Colonic mucosa (tissue), 4 donors: ENCODE measurements at places on chromosomes 6 and 20.

DNA sequence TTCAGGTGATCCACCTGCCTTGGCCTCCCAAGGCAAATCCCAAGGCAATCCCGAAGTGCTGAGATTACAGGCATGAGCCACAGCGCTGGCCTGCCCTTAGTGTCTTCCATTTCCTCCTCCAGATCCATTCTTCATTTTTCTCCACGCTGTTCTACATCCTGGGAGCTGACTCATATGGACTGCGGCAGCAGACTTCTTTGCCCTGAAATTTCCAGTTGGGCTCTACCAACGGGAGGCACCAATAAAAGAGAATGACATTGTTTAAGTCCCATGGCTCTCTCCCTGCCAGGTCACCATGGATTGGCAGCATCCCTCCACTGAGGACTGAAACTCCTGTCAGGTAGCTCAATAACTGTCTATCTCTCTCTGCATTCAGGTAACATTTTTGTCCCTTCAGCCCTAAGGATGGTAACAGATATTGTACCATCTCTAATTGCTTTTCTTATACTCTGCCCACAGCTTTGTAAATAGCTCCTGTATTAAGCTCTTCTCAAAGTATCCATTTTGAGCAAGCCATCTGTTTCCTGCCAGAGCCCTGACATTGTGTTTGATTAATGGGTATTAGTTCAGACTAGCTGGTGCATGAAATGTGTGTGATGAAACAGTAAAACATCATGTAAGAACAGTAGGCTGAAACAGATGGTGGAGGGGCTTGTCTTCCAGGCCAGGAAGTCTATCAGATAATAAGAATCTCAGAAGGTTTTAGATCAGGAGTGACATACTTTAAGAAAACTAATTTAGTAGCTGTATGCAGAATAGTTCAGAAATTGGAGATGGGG is 3.6 kb downstream of the TBCC start:
- H3K4me1 ChIP-seq: peaks cover 5% of the 10 kb centered on the region
- DNase-seq: no peak
- H3K27ac ChIP-seq: no peak overlapping the region
- H3K36me3 ChIP-seq: no peaks in the 10 kb centered on the region
- H3K27me3 ChIP-seq: no peaks in the 10 kb centered on the region

DNA sequence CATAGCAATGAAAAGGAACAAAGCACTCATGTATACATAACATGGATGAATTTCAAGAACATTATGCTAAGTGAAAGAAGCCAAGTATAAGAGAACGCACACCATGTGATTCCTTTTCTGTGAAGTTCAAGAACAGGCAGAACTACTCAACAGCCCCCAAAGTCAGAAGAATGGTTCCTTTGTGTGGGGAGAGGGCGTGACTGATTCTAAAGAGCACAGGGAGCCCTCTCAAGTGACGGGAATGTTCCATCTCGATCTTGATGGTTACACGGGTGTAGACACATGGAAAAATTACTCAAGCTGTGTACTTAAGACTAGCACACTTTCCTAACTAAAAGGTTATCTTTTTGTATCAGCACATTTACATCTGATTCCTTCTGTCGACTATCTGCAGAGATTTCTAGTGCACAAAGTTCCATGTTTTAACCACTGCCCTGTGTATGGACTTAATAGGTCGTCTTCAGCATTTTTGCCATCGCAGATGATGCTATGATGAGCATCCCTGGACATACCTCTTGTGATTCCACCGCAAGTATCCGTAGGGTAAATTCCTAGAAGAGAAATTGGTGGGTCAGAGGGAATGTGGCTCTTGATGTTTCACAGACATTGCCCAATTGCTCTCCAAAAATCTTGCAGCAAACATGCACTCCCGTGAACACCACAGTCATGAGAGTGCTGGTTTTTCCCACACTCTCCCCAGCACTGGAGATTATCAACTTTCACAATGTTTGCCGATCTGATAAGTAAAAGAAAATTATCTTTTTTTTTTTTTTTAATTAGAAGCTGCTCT is 279.3 kb downstream of the BMP7 start:
- no peak for DNase-seq
- H3K27ac ChIP-seq: no peak overlapping the region
- no peak overlapping the region for H3K4me3 ChIP-seq
- H3K27me3 ChIP-seq: no peaks in the 10 kb centered on the region
- no peaks in the 10 kb centered on the region for H3K4me1 ChIP-seq

GRCh38 chr6:136424450-136424849 is 125.8 kb downstream of the MAP7 start:
- no peaks in the 10 kb centered on the region for H3K36me3 ChIP-seq
- H3K4me1 ChIP-seq: peaks cover under 1% of the 10 kb centered on the region
- DNase-seq: no peak
- H3K4me3 ChIP-seq: no peak overlapping the region

- DNase-seq: no peak
- H3K27ac ChIP-seq: no peak overlapping the region
- no peaks in the 10 kb centered on the region for H3K27me3 ChIP-seq
- H3K4me1 ChIP-seq: peaks cover 4% of the 10 kb centered on the region
Measured at GRCh38 chr20:49179368-49180277, 8.5 kb downstream of the STAU1 start.

DNA sequence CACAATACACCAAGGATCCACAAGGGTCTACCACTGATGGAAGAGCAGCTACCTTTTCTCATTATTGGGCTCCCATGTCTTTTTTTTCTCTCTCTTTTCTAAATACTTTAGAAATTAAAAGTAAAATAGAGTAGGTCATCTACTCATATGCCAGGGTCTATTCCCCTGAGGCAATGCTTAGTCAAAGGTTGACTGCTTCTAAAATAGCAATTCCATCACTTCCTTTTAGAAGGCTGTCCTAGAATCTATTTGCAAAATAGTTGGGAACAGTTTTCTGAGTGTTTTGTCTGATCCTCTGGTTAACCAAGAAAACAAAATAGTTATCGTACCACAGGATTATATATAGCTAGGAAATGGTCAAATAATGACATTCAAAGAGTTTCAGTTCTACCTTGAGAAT is 174.1 kb downstream of the COL21A1 start:
- no peaks in the 10 kb centered on the region for H3K4me1 ChIP-seq
- no peak overlapping the region for H3K4me3 ChIP-seq
- no peaks in the 10 kb centered on the region for H3K27me3 ChIP-seq
- no peak overlapping the region for H3K27ac ChIP-seq

DNA sequence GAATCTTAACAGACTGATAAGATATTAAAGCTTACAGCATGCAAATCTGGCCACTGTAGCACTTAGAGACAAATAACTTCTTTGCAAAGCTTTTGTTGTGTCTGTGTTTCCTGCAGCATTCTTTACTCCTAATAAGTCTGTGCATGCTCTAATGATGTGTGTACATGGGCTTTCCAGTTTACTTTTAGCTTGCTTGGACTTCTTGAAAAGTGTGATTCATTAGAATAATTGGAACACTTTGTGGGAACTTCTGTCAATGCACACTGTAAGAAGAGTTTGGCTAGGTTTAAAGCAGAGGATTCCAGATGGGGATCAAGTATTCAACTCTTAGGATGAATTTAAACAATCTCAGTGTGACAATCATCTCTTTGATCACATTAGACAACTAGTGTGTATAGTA is 22.1 kb upstream of the TINAG start:
- no peaks in the 10 kb centered on the region for H3K36me3 ChIP-seq
- no peak for DNase-seq
- H3K27me3 ChIP-seq: no peaks in the 10 kb centered on the region
- H3K27ac ChIP-seq: no peak overlapping the region
- no peaks in the 10 kb centered on the region for H3K4me1 ChIP-seq

DNA sequence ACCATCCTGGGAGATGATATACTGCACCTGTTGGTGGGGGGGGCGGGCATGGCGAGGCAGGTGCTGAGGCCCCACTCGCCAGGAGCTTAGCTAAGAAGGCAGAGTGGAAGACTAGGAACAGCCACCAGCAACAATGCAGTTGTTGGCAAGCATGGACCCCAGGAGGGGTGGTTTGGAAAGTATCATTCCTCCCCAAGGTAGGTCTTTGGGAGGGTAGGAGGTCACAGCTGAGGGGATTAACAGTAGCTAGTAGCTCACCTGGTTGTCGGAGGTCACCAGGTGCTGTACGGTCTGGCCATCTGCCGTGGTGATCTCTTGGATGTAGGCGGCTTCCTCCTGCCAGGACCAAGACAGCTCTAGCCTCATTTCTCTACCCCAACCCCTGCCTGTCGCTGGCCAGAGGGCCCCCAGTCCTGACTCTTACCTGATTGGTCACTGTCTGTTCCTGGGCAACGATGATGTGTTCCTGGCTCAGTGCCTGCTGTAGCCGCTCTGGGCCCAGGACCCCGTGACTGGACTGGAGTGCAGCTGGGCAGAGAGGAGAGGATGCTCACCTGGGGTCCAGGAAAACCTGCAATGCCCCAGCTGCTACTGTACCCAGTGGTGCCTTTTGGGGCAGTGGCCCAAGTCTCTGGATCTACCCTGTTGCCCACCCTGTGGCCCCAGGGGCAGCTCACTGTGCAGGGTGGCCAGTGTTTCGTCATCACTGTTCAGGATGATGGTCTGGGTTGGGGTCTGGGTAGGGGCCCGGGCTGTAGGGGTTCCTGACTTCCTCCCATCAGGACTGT is 15.3 kb downstream of the PCIF1 start:
- DNase-seq: no peak
- H3K4me3 ChIP-seq: no peak overlapping the region
- peaks cover 16% of the 10 kb centered on the region for H3K36me3 ChIP-seq
- H3K27me3 ChIP-seq: no peaks in the 10 kb centered on the region

DNA sequence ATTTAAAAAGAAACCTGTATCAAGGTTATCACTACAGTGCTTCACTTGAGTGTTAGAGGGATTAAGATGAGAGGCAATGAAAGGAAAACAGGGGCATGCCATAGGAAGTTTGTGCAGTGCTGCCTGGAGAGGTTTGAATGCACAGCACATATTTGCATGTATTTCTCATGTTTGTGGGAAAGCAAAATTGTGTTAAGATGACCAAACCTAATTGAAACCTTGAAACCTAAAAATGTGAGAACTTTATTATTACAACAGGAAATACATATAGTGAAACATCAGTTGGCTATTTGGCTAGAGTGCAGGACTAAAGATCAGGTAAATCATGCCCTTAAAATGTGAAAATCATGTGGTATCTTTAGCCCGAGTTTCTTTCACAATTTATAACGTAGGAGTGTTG is 8.5 kb upstream of the TBXT start:
- no peaks in the 10 kb centered on the region for H3K4me1 ChIP-seq
- no peak overlapping the region for H3K27ac ChIP-seq
- H3K36me3 ChIP-seq: no peaks in the 10 kb centered on the region
- H3K4me3 ChIP-seq: no peak overlapping the region
- DNase-seq: no peak

DNA sequence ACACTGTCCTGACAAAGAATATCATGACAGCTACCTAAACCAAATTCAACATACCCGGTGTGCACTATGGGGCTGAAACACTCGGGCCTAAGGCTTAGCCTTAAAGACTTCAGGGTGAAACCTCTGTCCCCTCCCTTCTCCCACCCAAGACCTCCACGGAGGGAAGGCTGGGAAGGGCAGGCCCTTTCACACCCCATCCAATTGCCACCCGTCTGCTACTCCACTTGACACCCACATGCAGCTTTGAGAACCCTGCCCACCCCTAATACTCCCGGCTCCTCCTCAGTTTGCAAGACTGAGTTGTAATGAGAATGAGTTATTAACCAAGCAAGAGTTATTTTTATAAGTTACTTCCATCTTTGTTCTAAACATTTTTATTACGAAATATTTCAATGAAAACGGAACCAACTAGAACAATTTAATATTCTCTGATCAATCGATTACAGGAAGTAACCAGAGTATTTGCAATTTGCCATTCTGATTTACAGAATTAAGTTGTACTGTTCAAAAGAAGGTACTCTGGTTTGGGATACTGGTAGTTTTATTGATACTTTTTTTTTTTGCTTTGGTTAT is 3.7 kb downstream of the TAF4 start:
- DNase-seq: no peak
- H3K36me3 ChIP-seq: no peaks in the 10 kb centered on the region
- no peak overlapping the region for H3K4me3 ChIP-seq
- H3K4me1 ChIP-seq: peaks cover 15% of the 10 kb centered on the region
- no peaks in the 10 kb centered on the region for H3K27me3 ChIP-seq

DNA sequence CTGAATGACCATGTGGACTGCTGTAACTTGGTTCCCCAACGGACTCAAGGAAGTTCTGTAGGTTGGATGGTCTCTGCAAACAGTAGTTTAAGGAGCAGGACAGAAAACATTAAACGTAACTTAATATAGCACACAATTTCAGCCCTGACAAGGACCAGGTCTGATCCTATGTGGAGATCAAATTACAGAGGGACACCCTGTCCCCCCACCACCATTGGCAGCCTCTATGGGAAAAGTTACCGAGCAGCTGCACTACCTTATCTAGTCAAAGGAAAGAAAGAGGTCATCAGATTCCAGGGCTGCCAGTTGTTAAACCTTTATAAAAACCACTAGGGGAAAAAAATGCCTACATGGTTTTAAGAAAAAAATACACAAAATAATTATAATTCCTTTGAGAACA is 191.5 kb upstream of the RSPO3 start:
- no peak for DNase-seq
- H3K27me3 ChIP-seq: no peaks in the 10 kb centered on the region
- no peak overlapping the region for H3K27ac ChIP-seq

DNA sequence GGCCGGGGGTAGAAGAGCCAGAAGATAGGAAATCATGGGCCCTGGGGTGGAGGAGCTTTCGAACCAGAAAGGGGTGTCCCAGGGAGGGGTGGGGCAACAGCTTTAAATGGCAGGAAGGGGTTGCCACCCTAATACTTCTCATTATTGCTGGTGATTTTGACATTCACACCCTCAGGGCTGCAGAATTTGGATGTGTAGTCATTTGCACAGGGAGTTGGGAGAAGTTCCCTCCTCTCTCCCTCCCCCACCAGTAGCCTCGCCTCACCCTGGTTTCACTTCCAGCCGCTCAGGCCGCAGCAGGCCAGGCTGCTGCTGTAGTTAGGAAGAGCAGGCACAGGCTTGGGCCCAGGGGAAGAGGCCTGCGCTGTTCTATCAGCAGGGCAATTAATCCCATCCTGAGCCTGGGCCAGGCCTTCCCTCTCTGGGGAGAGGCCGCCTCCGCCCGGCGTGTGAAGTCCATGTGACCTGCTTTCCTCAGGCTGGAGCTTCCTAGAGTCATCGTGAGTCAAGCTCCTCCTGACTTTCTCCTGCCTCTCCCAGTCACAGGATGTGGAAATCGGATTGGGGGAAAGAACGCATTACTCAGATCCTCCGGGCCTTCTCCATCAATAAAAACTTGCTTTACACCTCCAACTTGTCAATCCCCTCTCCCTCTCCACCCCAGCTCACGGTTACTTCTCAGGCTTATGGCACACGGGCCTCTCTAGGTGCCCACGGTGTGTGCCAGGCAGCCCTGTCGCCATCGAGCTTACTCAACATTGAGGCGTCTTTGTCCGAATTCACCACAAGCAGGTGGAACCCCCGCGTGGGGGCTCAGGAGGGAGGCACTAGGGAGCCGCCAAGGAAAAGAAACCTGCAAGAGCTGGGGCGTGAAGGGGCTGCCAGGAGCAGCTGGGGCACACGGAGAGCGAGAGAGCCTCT is 7.8 kb downstream of the ADTRP start:
- peak; percentile 92 for DNase-seq
- H3K27ac ChIP-seq: peak overlapping the region; percentile 92
- H3K4me1 ChIP-seq: peaks cover 4% of the 10 kb centered on the region
- no peaks in the 10 kb centered on the region for H3K27me3 ChIP-seq
- no peaks in the 10 kb centered on the region for H3K36me3 ChIP-seq
- H3K4me3 ChIP-seq: no peak overlapping the region
